HFFc6 (cell line): ENCODE measurements at places on chromosomes 1 and 21. TPM values are rescaled to one million over a fixed set of nuclear protein-coding genes. Genes with fewer than 3 reads are reported as not detected.

The RXFP4 gene
- not detected in 3 replicates for total RNA-seq

The IVL gene
- total RNA-seq, result not detected in 3 replicates

DNA sequence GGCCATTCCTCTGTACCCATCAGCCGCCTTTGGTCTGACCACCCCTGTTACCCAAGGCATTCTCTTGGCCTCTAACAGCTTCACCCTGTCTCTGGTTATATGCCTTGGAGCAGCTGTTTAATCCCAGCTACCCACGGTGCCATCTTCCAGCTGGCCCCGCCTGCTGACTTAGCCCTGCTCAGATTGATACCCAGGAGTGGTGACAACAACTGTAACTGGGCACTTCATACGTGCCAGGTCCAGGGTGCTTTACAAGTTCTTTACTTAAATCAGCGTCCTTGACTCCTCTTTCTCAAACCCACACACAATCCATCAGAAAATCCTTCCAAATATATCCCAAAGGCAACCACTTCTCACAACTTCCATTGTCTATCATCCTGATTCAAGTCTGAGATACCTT lies 37.2 kb upstream of the HMGB4 start:
- peaks cover 1% of the 10 kb centered on the region for H3K27me3 ChIP-seq
- no peak overlapping the region for H3K27ac ChIP-seq
- H3K36me3 ChIP-seq, result peaks cover 13% of the 10 kb centered on the region; the same call in 1 of the 2 replicates
- H3K4me1 ChIP-seq, result no peaks in the 10 kb centered on the region
- H3K4me3 ChIP-seq, result no peak overlapping the region
- DNase-seq, result no peak

DNA sequence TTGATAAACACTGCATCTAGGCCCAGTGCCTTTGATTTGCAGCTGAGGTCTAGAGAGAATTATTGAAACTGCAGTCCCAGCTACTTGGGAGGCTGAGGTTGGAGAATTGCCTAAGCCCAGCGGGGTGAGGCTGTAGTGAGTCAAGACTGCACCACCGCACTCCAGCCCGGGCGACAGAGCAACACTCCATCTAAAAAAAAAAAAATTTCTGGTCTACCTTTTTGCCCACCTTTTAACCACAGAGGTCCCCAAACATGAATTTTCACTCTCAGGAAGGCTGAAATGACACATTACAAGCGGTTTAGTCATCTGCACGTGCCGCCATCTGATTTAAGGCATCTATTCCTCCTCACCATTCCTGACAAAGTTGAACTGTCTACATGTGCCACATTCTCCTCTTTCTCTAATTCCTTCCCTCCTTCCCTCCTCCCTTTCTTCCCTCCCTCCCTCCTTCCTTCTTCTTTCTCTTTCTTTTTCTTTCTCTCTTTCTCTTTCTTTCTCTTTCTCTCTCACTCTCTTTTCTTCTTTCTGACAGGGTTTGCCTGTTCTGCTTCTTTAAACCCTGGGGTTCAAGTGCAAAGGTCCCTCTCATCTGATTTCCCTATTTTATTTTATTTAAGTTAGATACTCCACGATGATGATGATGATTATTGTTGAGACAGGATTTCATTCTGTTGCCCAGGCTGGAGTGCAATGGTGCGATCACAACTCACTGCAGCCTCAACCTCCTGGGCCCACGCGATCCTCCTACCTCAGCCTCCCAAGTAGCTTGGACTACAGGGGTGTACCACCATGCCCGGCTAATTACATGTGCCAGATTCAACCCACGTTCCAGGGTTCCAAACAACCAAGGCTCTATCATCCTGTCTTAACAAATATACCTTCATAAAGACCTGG lies 3.0 kb upstream of the SOD1 start:
- DNase-seq, result no peak
- H3K4me1 ChIP-seq, result peaks cover 25% of the 10 kb centered on the region
- peaks cover 7% of the 10 kb centered on the region for H3K27me3 ChIP-seq
- 0 out of 2 replicates have a peak, but pooled peaks cover 5% of the 10 kb centered on the region for H3K36me3 ChIP-seq

GRCh38 chr1:4647391-4647790 lies 7.0 kb upstream of the AJAP1 start:
- no peaks in the 10 kb centered on the region for H3K4me1 ChIP-seq
- no peak overlapping the region for H3K27ac ChIP-seq
- no peak for DNase-seq
- H3K4me3 ChIP-seq, result no peak overlapping the region
- no peaks in the 10 kb centered on the region for H3K36me3 ChIP-seq

GRCh38 chr21:21458124-21458631 lies 460.0 kb downstream of the NCAM2 start:
- no peaks in the 10 kb centered on the region for H3K27me3 ChIP-seq
- no peak for DNase-seq
